ENCODE measurements at places on chromosomes 16 and 17. TPM values are rescaled to one million over a fixed set of nuclear protein-coding genes. Genes with fewer than 3 reads are reported as not detected.
A peak's percentile ranks its signal among the peaks of the same experiment; 100 is the strongest.

Gene MEFV
- not detected for total RNA-seq

Gene PRAC2
- total RNA-seq: not detected

Gene GRAPL
- 0.55 TPM for total RNA-seq

DNA sequence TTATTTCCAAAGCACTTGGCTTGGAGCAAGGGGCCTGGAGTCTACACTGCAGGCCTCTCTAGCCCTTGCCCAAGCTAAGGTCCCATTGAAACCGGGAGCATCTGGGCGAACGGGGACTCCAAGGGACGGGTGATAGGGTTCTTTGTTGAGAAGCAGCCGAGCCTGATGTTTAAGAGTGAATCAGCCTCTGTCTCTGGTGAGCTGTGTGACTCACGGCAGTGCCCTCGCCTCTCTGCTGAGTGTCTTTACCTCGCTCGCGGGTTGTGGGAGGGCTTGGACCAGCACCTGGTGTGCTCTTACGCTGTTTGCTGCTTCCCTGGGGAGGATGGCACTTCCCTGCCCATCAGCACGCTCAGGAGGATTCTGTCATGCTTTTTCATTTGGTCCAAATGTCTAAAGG lies 1.3 kb downstream of the HGS start:
- no peak for DNase-seq

Gene HS3ST3B1
- 2.9 TPM for total RNA-seq

DNA sequence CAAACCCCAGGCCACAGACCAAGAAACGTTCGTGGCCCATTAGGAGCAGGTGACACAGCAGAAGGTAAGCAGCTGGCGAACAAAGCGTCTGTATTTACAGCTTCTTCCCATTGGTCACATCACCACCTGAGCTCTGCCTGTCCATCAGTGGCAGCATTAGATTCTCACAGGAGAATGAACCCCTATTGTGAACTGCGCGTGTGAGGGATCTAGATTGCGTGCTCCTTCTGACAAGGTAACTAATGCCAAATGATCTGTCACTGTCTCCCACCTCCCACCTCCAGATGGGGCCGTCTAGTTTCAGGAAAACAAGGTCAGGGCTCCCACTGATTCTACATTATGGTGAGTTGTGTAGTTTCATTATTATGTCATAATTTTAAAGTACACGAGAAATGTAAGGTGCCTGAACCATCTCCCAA lies 186.3 kb downstream of the CPPED1 start:
- no peak for DNase-seq

DNA sequence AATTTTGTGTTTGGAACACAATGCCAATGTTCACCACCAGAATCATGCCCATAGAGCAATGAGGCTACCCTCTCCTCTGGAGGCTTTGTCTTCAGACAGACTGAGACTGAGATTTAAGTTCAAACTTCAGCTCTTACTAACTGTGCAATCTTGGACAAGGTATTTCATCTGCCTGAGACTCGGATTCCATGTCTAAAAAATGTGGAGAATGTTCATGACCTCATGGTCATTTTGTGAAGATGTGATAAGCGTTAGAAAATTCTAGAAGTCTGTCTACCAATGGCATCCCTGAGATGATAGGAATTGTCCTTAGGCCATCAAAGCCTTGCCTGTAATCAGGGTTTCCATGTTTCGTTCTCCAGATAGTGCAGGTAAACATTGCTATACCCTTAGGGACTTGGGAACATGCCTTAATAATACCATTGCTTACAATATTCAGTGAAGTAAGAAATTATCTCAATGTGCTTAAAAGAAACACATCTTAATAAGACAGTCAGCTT lies 388.2 kb upstream of the MAF start:
- no peak for DNase-seq

- peak; percentile 18 for DNase-seq
Observed at GRCh38 chr17:49280061-49280460, 49.5 kb upstream of the PHOSPHO1 start.

DNA sequence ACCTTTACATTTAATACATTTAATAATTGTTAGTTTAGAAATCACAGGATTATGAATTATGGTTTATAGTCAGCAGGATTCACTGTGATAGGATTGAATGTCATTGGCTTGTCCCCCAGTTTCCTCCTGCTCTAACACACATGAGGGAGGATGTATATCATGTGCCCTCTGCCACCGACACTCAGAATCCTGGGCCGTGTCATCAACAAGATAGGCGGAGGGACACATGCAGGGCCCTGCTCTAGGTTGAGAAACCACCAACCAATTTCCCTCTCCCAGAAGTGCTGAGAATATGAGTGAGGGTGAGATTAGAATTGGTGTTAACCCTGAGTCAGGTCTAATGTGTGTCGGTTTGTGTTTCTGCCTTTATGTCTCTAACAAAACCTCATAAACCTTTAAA lies 85.1 kb downstream of the CES1 start:
- DNase-seq: no peak

Gene OR1A1
- total RNA-seq: not detected

DNA sequence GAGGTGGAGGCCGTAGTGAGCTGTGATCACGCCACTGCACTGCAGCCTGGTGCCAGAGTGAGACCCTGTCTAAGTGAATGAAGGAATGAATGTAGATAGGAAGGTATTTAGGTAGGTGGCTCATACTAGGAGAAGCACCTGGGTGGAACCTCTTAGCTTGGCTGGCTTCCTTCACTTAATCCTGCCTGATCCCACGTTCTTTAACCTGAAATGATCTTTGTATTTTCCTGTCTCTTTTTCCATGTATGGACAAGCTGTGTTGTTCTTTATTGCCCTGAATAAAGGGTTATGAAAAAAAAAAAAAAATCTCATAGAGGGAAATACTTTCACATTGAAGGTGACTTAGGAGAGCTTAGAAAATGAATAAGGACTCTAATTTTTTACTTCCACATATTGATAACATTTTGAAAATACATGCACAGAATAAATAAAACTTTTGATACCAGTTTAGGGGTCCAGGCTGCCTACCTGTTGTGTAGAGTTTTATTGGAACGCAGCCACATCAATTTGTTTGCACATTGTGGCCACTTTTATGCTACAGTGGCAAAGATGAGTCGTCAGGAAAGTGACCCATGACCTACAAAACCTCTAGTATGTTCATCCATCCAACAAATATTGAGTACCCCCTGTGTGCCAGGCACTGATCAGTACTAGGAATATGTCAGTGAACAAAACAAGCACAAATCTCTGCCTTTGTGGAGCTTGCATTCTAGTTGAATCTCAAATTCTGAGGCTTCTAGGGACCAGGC lies 44.6 kb downstream of the VPS35L start:
- DNase-seq: no peak

DNA sequence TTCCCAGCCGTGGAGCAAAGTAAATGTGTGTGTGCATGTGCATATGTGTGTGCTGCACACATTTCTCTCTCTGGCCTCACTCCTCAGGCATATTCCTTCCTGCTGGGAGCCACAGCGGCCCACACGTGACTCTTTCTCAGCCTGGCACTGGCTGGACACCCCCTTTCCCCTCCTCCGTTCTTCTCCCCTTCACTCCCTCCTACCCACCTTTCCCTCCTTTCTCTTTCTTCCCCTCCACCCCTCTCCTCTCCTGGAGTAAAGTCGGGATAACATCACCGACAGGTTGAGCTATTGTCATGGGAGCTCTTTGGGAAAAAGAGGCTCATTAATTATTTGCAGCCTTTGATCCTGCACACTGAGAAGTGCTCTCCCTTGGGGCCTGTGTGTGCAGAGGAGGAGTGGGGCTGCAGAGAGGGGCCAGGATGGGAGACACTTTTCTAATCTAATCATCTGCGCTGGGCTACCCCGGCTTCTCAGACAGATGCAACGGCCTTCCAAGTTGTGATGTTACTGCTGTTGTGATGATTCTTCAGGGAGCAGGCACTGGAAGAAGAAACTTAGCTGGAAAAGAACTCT lies 126.3 kb upstream of the HSBP1 start:
- DNase-seq: no peak

DNA sequence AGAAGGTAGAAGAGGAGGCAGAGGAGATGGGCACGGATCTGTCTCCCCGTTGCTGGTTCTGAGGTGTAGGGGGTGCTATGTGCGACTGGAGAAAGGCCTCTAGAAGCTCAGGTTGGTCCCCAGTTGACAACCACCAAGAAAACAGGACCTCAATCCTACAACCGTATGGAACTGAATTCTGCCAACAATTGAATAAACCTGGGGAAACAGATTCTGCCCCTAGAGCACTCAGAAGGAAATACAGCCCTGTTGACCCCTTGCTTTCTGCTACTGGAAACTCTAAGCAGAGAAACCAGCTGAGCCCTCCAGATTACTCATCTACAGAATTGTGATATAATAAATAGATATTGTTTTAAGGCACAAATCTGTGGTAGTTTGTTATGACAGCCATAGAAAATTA lies 313.0 kb upstream of the GOT2 start:
- no peak for DNase-seq

- no peak for DNase-seq
Observed at GRCh38 chr17:10757647-10758046, 27.8 kb upstream of the TMEM220 start.

DNA sequence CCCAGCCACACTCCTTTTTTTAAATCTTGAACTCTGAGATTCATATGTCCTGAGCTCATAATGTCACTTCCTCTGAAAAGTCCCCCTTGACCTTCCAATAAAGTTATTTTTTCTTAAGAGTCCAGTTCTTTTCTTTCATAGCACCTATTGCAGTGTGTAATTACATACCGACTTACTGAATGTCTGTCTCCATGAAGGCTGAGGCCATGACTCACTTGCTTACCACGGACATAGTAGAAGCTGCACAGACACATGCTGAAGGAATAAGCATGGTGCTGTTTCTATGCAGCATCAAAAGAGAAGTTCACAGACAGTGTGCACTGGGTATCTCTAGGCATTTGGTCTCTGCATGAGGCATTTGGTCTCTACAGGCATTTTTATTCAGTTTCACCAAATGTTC lies 77.2 kb downstream of the C17orf67 start:
- no peak for DNase-seq

DNA sequence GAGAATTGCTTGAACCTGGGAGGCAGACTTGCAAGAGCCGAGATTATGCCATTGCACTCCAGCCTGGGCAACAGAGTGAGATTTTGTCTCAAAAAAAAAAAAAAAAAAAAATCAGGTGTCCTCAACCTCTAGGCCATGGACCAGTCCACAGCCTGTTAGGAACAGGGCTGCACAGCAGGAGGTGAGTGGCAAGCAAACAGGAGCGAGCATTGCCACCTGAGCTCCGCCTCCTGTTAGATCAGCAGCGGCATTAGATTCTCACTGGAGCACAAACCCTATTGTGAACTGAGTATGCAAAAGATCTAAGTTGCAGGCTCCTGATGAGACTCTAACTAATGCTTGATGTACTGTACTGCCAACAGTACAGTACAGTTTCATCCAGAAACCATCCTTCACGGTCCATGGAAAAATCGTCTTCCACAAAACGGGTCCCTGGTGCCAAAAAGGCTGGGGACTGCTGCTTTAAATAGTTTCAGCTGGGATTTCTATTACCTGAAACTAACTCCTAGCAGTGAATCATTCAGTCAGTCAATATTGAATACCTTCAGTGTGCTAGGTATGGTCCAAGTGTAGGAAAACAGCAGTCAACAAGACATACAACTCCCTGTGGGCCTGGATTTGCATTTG lies 56.3 kb upstream of the DHX40 start:
- DNase-seq: peak; percentile 66

- DNase-seq: no peak
Observed at GRCh38 chr16:11510178-11510973, 76.3 kb downstream of the LITAF start.

Gene TMIGD1
- not detected for total RNA-seq

GRCh38 chr17:36728030-36728991 lies 126.9 kb downstream of the MRM1 start:
- no peak for DNase-seq

DNA sequence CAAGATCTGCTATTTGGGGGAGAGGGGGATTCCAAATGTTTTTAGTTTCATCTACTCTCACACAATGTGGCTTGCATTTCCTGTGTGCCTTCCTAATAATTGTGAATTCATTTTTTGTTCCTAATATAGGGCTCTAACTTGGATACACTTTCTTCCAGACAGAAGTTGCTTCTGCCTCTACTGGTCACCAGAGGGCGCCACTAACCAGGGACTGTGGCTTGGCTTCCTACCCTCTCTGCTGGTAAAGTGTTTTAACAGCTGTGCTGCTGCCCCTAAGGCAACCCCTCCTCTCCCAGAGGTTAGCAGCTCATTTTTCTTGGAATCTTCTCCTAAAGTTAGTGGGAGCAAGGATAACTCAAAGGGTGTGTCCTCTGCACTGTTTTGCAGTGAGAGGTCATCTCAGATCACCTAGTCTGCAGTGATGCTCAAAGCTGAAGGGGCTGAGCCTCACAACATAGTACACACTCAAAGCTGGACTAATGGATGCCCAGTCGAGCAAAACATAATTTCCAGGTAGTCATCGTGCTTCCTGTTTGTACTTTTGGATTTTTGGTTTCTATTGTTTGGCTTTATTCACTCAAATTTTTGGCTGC lies 5.0 kb upstream of the PRSS54 start:
- DNase-seq: peak; percentile 70

DNA sequence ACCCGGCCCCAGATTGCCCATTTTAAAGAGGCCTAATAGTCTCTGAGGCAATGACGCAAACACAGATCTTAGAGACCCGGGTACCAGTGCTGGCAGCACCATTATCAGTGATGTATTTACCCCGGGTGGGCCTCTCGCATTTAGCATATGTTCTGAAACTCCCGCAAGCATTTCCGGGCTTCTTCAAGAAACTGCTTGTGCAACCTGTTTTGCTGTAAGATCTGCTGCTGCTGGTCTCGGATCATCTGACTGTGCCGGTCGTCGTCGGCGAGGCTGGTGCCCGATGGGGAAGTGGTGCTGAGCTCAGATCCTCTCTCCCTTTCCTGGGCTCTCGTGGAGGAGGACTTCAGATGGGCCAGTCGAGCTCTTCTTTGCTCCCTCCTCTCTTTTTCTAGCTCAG lies 12.5 kb downstream of the CEP295NL start:
- DNase-seq: no peak

Gene RNF112
- 0.81 TPM for total RNA-seq

DNA sequence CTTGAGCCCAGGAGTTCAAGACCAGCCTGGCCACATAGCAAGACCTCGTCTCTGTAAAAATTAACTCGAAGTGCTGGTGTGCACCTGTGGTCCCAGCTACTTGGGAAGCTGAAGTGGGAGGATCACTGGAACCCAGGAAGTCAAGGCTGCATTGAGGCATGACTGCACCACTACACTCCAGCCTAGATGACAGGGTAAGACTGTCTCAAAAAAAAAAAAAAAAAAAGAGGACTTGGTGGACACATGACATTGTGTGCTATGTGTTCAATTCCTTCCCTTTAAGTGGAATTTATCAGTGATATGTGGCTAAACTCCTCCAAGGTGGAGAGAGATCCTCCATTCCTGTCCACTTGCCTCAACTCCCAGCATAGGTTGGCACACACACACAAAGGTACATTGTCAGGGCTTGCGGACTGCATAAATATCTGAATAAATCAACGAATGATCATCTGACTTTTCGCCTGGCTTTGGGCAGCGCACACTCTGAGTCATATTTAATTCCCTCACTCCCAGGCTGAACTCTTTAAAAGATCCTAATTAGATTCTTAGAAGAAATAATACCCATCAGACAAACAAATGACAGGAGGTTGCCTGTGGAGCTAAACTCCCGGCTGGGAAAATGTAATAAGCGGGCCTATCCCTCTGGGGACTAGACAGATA lies 25.0 kb upstream of the SYT17 start:
- no peak for DNase-seq

Data from H9 (cell line).